H9 (cell line): ENCODE measurements at places on chromosomes 2 and 18. TPM values are rescaled to one million over a fixed set of nuclear protein-coding genes. Genes with fewer than 3 reads are reported as not detected.

- DNase-seq, result no peak
These were observed 135.4 kb downstream of the ABCA12 start for GRCh38 chr2:215003001-215003400.

- no peak for DNase-seq
These were observed 50.0 kb downstream of the ESCO1 start for GRCh38 chr18:21550510-21550970.

DNA sequence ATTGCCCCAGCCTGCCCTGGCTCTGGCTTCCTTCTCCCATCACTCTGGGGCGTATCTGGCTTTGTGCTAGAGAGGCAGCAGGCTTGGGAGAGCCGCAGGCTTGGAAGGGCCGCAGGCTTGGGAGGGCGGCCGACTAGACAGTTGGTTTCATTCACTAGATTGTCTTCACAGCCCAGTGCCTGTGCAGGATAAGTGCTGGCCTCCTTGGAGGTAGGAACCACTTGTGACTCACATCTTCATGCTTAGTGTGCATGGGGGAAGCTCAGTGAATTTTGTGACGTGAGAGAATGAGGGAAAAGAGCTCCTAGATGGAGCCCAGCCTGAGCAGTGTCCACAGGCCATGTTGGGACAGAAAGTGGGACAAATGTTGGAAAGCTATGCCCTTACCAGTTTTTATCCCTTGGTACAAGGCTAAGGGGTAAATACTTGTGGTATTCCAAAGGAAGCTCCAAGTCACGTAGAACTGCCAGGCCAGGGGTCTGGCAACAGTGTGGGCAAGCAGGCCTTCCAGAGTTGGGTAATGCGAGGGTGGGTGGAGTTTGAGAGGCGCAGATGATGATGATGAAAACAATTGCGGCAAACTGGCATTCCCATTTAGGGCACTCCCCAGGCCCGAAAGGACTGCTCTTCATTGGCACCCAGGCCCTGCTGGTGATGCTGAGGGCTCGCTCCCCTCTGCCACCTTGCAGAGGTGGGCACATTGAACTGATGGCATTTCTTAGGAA is 100.1 kb downstream of the DDX1 start:
- DNase-seq, result no peak

The APCDD1 gene
- total RNA-seq, result 1.2 and 1.8 TPM in 2 replicates
